IPS DF 6.9 (cell line): ENCODE measurements at places on chromosomes 5 and 9.

GRCh38 chr9:27183701-27184100 is 74.7 kb downstream of the TEK start:
- DNase-seq, result no peak

DNA sequence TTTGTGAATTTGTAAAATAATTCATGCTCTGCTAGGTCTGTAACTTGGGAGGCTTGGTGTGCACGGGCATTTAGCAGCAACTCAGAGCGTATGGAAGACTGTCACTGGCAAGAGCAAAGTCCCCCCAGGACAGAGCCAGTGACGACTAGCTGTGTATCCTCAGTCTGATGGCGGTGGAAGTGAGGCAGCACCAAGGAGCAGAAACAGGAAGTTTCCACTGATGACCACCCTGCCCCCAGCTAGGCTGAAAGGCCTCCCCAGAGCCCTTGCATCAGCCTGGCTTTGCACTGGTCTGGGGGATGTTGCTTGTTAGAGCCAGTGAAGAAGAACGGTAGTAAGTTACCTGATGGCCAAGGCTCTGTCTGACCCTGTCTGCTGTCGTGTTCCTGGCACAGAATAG is 66.8 kb upstream of the ABL1 start:
- peak; percentile 29 for DNase-seq

DNA sequence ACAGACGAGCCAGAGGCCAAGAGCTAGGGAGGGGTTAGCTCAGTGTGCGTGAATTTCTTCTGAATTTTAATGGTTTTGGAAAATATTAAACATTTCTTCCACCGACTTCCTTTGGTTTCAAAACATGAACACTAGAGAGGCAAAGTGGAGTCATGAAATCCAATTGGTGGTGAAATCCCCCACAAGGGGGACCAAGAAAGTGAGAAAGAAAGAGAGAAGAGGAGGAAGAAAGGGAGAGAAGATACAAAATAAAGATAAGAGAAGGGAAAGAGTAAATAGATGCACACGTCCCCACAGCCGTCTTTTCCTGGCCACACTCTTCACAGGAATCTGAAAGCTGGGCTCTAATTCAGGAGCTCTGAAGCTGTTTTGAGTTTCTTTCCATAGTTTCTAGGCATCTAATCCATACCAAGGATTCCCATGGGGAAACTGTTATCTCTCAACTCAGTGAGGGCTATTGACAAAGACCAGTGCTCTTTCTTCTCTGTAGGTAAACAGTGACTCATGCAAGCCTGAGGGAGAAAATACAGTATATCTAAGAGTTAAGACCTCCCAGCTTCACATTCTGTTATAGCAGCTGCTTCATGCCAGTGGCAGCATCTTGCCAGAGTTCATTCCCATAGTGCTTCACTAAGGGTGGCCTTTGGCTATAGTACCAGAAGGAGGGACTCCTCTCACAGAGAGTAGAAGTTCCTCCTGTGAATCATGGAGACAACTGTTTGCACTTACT is 115.8 kb upstream of the LIFR start:
- no peak for DNase-seq

GRCh38 chr9:33765411-33765810 is 29.9 kb upstream of the PRSS3 start:
- no peak for DNase-seq

- DNase-seq, result no peak
These were observed 41.3 kb downstream of the EFCAB9 start for GRCh38 chr5:172235132-172235780.

GRCh38 chr5:55903121-55903701 is 52.1 kb downstream of the IL31RA start:
- DNase-seq, result no peak

- no peak for DNase-seq
These were observed 35.5 kb downstream of the ARHGEF37 start for GRCh38 chr5:149616727-149617285.

DNA sequence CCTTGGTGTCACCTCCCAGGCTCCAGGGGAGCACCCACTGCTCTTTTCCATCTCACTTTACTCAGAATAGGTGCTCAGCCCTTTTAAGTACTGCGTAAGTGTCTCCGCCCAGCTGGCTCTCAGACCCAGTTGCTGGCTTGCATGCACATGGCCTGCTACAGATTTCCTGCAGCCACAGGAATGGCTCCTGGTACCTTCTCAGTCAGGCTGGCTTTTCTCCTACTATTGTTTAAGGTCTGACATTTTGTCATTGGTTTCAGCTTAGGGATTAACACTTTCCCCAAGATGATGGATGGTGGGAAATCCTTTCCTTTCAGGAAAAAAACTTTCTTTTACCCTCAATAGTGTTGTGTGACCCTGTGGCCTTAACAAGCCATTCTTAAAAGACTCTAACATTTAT is 1652.3 kb upstream of the WWC1 start:
- no peak for DNase-seq
